ENCODE measurements at places on chromosomes 11 and 22. TPM values are rescaled to one million over a fixed set of nuclear protein-coding genes. Genes with fewer than 3 reads are reported as not detected.
A peak's percentile ranks its signal among the peaks of the same experiment; 100 is the strongest.

DNA sequence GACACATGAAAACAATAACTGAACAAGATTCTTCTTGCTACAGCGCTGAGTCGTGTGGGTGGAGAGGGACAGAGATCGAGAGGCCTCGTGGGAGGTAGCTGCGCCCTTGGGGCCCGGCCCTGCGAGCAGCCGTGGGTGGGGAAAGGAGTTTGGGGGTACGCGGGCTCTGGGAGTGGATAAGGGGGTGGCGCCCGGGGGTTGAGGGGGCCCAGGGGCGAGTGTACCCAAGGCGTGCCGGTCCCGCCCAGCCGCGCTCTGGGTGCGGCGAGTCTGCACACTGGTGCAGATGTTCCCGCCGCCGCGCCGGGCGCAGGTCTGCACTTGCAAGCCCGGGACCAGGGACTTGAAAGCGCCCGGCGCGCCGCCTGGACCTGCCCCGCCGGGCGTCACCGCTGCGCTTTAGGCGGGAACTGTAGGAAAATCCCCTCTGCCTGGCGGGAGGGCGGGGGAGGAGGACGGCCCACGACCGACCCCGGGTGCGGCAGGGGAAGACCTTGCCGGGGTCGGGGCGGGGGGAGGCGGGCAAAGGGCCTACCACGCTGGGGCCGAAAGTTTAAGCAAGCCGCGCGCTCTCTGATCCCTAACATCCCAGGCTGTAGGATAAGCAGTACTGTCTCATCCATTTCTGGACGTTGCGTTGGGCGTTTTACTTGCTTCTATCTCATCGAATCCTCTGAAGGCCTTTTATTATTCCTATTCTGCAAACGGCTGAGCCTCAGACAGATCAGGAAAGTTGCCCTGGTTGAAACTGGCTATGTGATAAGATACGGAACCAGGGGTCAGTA is 1.4 kb upstream of the KREMEN1 start:
- no peaks in the 10 kb centered on the region for H3K27me3 ChIP-seq
- H3K27ac ChIP-seq: no peak overlapping the region
- no peaks in the 10 kb centered on the region for H3K36me3 ChIP-seq
- H3K4me1 ChIP-seq: peaks cover 8% of the 10 kb centered on the region

DNA sequence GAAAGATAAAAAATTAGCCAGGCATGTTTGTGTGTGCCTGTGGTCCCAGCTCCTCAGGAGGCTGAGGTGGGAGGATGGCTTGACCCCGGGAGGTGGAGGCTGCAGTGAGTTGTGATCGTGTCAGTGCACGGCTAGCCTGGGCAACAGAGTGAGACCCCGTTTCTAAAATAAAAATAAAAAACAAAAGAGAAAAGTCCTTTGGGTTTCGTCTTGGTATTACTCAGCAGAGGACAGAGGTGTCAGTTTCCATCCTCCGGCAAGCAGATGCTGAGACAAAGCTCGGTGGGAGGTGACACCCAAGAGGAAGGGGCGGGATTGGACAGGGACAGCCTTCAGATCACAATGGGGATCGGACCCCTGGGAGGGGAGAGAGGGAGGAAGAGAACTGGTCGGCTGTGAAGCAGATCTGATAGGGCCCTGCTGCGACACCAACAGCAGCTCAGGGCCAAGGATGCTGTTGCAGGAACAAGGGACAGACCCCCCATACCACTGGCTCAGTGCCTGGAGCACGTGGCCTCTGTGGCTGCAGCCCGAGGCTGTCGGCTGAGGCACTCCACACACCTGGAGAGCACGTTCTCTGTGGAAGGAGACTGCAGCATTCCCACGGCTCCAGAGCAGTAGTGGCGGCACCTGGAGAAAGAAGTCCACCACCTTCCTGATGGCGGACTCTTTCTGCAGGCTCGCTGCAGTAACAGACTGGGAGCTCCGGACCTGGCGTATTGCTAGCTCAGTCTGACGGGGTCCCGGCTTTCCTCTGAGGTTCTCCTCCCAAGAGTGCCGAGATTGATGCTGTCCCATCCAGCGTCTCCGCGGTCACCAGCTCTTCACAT is 5.2 kb upstream of the BID start:
- H3K4me1 ChIP-seq: peaks cover 36% of the 10 kb centered on the region
- no peaks in the 10 kb centered on the region for H3K27me3 ChIP-seq
- no peaks in the 10 kb centered on the region for H3K36me3 ChIP-seq
- H3K4me3 ChIP-seq: no peak overlapping the region
- H3K27ac ChIP-seq: no peak overlapping the region

DNA sequence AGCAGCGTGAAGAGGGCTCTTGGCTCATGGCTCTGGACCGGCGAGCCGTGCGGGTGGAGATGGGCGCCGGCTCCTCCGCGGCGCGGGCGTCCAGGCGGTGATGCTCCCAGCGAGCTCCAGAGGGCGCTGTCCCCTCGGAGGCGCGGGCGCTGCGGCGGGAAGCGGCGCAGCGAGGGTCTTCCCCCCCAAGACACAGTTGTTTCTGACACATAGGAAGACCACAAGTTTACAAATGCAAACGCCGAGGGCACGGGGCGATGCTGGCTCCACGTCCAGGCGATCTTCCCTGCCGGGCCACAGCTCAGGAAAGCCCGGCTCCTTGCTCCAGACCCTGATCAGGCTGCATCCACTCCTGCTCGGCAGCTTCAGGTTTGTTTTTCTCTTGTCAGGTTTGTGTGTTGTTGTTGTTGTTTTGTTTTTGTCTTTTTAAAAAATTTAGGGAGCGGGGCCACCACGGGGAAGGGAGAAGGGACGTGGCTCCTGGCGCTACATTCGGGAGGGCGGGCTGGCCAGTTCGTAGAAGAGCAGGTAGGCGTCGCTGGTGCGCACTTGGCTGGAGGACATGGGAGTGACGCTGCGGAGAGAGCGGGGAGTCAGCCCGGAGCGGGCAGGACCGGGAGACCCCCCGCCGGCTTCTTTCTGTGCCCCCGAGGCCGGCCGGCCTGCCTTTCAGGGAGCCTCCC is 10.0 kb upstream of the MFRP start:
- H3K27me3 ChIP-seq: no peaks in the 10 kb centered on the region
- peak; percentile 95 for DNase-seq
- H3K36me3 ChIP-seq: peaks cover 3% of the 10 kb centered on the region
- no peak overlapping the region for H3K27ac ChIP-seq
- H3K4me1 ChIP-seq: peaks cover 8% of the 10 kb centered on the region
- H3K4me3 ChIP-seq: peak overlapping the region; percentile 79

GRCh38 chr11:129694966-129695365 is 120.7 kb upstream of the TMEM45B start:
- DNase-seq: no peak
- no peak overlapping the region for H3K4me3 ChIP-seq
- H3K4me1 ChIP-seq: peaks cover 4% of the 10 kb centered on the region
- no peak overlapping the region for H3K27ac ChIP-seq

Gene KDM4D
- 1.1 TPM for polyA plus RNA-seq

Gene GAS2
- polyA plus RNA-seq: 0.72 TPM

Gene MMP12
- 2.0 TPM for polyA plus RNA-seq

Gene TSPAN18
- polyA plus RNA-seq: 1.3 TPM

Measured in SK-N-SH (cell line).